Fibroblast of skin of right quadriceps (primary cell): ENCODE measurements at places on chromosomes 5 and 9.

DNA sequence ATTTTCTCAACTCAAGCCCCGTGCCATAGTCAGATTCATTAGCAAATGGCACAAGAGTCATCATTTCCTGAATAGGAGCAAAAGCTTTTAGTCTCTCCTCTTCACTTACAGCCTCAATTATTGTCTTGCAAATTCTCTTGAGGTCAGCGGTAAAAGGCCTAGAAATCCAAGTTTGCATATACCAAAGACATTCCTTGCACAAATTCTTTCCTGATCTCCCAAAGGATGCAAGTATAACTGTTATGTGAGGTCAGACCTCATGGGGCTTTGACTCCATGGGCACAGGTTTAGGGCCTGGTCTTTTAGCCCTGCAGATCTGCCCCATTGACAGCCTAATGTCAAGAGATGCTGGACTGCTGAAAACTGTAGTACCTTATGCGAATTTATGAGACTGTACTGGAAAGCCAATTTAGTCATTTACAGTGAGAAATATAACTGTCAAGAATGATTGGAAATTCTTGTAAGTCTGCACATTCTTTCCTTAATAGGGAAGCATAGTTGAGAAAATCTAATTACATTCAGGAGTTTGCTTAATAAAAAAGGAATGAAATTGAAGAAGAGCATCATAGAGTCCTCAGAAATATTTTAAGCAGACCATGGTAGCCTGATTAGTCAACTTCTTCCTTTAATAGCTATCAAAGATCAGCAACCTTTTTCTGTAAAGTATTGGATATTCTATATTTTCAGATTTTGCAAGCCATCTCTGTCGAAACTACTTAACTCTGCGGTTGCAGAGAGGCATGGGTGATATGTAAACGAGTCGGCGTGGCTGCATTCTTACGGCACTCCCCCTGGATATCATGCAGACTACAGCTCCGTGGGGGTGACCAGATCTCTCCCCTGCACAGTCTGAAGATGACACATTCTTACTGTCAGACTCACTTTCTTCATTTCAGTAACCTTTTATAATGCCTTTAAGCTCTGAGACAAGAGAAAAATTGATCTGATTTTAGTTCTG lies 45.2 kb downstream of the GCNT4 start:
- peak; percentile 82 for DNase-seq

DNA sequence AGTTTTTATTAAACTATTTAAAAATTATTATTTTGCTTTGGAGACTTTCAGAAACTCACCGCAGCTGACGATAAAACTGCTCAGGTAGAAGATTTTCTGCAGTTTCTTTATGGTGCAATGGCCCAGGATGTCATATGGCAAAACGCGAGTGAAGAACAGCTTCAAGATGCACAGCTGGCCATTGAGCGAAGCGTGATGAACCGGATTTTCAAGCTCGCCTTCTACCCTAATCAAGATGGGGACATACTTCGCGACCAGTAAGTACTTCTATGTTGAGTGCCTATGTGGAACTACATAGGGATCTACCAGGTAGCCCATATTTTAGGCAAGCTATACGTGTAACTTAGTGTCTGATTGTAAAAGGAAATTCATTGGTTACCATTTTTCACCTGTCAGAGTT lies 94.0 kb downstream of the GAPVD1 start:
- DNase-seq = no peak

- DNase-seq = no peak
These were observed 6.7 kb upstream of the TMEM252 start for GRCh38 chr9:68547417-68547816.

- peak; percentile 82 for DNase-seq
These were observed 32.2 kb downstream of the PCDH1 start for GRCh38 chr5:141846031-141846430.

DNA sequence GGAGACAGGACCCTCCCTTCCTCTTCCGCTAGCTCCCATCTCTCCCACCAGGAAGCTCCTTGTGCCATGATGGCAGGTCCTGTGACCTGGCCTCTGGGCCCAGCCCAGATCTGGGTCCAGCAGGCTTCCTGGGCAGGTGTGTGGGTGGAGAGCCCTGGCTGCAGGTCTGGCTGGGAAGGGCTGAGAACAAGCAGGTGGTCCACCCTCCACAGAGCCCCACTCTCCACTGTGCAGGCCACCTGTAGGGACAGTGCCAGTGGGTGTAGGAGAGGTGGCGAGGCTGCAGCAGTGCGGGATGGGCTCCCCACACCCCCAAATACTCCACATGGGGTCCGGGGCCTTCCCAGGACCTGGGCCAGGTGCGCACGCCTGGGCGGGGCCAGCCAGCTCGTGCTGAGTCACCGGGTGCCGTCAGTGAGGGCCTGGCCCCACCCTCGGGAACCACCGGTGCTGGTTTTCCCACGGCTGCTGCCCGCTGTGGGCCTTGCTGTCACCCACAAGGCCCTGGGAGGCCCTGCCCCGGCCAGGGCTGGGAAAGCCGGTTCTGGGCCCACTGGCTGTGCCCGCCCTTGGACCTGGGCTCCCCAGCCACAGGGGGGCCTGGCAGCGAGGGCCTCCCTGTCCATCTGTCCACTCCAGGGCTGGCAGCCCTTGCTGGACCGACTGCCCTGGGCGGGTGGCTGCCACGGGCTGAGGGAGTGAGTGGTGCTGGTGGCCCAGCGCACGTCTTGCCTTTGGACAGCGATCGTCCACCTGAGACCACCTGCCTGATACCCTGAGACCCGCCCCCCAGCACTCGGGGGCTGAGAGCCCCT lies 9.3 kb upstream of the NRARP start:
- DNase-seq = no peak

GRCh38 chr9:127519301-127520166 lies 68.2 kb downstream of the LRSAM1 start:
- peak; percentile 98 for DNase-seq

DNA sequence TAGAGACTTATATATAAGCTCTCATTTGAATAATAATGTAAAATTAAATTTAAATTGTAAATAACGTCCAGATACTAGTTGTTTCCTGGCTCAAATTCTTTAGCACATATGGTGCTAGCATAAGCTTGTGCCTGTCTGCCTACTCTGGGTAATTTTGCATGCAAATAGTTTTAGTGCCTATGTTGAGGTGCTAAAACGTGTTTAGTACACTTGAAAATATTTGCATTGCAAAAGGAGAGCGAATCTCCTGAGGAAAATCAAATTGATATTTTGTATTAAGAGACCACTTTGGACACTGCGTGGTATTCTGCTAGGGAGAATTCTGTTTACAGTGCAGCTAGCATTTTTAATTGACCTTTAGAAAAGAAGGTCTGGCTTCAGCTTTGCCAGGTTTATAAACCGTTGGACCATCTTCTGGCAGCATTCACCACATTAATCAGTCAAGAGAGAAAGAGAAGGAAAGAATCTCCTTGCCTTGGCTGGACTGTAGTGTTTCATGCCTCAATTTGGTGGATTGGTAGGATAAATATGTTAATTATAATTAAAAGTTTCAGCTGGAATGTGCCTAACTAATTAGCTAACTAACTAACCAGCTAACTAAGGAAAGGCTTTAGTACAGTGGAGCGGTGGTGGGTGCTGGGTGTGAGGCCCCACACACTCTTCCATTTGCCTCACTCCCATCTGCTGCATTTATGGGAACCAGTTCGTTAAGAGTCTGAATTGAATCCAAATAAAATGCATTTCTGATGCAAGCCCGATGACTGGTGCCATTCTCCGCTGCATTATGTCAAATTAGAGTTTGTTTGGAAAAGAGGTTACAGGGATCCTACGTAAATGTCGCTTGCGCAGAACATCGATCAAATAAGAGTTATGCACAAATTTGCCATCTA lies 150.1 kb upstream of the MPDZ start:
- no peak for DNase-seq

- peak; percentile 69 for DNase-seq
These were observed 90.4 kb upstream of the ANKRD55 start for GRCh38 chr5:56323505-56323904.

- DNase-seq = peak; percentile 27
These were observed 354.8 kb downstream of the TMEM232 start for GRCh38 chr5:110371725-110372041.

- DNase-seq = no peak
These were observed 13.7 kb upstream of the SYK start for GRCh38 chr9:90787771-90788460.

DNA sequence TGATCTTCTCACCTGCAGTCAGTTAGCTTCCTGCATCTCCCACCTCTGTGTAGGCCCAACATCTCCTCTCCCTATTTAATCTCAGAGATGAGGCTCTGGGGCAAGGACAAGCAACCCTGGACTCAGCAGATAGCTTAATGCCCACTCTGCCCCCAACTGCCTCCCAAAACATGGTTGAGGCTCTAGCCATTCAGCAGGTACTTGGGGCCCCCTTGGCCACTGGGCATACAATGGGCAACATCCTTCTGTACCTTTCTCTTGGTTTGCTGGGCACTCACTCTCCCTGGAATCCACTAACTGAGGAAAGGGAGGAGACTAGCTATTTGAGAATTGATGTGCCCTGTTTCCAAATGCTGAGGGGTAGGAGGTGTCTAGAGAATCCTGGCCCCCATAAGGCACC lies 9.4 kb downstream of the IGIP start:
- DNase-seq = no peak

- no peak for DNase-seq
These were observed 300.9 kb downstream of the MRPS30 start for GRCh38 chr5:45109636-45110035.

- DNase-seq = no peak
These were observed at the start of gene PCDHA1 for GRCh38 chr5:140785905-140786686. Gene PCDHA1, plus strand, starts transcription at chr5:140786140.
